Suppressor macrophage treated with lipopolysaccharide for 4 hours (primary cell): ENCODE measurements at places on chromosomes 11 and 22.
A peak's percentile ranks its signal among the peaks of the same experiment; 100 is the strongest.

DNA sequence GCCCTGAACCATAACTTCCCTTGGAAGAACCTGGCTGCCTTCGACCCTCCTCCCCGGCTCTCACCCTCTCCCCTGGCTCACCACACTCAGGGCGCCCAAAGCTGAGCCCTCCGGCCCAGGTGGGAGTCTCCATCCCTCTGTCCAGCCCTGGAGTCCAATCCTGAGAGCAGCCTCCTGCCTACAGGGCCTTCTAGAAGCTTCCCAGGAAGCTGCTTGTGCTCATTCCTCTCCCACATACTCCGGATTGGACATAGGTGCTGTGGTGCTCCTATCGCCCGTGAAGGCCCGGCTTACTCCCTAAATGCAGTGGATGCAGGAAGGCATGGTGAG, 1332.0 kb downstream of the BRD1 start:
- DNase-seq = no peak

- DNase-seq = no peak
These were observed 30.0 kb downstream of the LRRC32 start for GRCh38 chr11:76640501-76640900.

DNA sequence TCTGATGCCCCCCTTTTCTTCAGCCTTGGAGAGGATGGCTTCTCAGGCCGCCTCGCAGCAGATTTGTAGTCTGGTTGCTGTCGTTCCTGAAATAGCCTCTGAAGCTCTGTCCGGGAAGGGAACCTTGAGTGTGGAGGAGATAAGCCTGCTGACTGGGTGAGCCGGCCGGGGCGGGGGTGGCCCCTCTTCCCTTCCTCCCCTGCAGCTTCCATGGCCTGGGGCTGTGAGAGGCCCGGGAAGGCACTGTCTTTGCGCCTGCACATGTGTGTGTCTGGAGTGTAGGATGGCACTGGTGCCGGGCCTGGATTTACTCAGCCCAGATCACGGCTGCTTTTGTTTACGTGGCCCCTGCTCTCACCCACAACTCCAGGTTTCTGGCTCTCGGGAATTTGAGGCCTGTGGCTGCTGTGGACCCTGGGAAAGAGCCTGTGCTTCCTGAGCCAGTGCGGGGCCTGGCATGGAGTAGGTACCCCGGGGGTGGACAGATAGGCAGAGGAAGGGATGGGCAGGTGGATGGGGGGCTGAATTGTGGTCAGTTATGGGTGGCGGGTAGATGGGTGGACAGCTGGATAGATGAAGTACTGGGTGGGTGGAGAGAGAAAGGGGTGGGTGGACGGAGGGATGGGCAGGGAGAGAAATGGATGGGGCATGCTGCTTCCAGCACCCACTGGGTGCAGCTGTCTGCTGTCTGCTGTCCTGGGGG, 16.6 kb downstream of the KCNQ1 start:
- DNase-seq = no peak

- DNase-seq = no peak
These were observed 1.2 kb downstream of the DGCR2 start for GRCh38 chr22:19120829-19121630.

DNA sequence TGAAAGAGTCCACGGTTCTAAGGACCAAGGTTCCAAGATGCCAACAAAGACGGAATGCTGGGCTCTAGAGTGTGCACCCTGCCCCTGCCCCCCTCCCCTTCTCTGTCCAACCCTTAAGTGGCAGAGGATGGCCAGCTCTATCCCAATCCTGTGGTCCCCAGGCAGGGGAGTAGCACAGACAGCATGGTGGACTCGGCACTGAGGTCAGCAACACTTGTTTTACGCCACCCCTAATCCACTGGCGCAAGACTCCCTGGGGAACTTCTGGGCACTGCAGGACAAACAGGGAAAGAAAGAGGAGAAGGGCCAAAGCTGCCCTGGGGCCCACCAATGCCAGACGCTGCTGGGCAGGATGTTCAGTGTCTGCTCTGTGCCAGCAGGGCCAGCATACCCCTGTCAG, 18.9 kb downstream of the GDPD5 start:
- DNase-seq = no peak

- no peak for DNase-seq
These were observed 20.0 kb upstream of the SMIM38 start for GRCh38 chr11:69135420-69136363.

GRCh38 chr11:121741351-121741760, 288.6 kb upstream of the SORL1-AS1 start:
- no peak for DNase-seq

DNA sequence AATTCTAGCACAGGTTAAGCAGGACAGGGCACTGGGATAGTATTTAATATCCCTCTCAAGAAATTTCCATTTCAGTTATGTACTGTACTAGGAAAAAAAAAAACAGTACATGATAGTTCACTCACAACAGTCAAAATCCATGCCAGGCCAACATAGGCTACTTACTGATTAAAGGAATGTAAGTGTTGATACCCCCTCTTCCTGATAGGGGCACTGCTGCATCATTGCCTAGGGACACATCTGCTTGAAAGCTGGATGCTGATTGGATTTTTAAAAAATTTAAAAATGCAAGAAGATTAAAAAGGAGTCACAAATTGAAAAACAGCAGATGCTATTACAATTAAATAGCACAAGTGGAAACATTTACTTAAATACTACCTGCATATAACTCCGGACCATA, 43.4 kb downstream of the APOL5 start:
- no peak for DNase-seq

GRCh38 chr22:41700108-41700364, 733 bp downstream of the MEI1 start:
- DNase-seq = no peak

- peak; percentile 18 for DNase-seq
These were observed 32.3 kb downstream of the ACO2 start for GRCh38 chr22:41501209-41501608.

DNA sequence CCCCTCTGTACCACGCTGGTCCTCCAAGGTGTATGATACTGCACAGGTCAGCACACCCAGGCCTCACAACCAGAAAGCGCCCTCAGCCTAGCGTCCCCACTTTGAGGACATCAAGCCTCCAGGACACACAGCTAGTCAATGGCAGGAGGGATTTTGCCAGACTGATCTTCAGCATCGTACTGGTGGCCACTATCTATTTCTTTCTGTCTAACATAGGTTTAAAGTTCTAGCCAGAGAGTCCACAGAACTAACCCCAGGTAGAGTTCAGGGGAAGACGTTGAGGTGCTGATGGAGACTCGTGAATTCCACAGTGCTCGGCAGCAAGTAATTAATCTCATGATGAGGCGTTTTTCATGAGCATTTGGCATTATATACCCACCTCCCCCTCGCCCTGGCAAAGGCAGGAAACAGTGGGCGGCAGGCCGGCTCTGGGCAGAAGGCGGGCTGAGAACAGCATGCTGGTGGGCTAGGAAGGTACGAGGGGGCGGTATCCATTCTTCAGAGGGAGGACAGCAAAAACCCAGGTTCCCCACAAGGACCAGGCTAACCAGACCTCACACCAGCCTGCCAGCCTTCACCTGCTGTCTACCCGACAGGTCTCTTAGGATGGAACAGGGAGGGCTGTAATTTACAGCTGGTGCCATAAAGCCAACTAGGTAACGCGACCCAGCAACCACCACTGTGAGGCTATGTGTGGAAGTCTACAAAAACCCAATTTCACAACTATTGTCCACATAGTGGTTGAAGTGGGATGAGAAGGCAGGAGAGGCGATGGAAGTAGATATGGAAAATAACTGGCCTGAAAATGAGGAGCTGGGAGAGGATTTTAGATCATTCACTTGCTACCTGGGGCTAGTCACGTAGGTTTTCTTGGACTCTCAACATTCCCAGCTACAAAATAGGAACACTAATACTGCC, 18.5 kb downstream of the MYH9 start:
- DNase-seq = no peak

- no peak for DNase-seq
These were observed 379.1 kb upstream of the B3GAT1 start for GRCh38 chr11:134791102-134791501.

DNA sequence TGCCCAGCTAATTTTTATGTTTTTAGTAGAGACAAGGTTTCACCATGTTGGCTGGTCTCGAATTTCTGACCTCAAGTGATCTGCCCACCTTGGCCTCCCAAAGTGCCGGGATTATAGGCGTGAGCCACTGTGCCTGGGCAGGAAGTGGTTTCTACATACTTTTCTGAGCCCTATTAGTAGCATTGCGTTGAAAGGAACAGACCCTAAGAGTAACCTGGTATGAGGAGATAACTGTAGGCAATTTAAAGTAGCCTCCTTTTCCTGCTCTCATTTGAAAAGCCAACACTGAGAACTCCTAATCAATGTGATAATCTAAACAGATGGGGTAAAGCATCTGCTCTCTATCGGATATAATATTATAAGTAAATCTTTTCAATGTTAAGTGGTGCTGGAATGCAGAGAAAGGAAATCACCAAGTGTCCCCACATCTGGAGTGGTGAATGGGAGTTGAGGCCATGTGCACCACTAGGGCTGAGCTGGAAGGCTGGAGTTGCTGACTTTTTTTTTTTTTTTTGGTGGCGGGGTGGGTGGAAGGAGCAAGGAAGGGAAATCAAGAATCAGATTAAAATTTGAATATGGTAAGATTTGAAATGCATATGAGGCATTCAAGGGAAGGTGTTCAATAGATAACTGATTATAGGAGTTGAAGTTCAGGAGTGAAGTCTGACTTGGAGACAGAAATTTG, 20.7 kb downstream of the PDHX start:
- DNase-seq = no peak
